Endothelial cell of umbilical vein (primary cell): ENCODE measurements at places on chromosomes 6 and 20.

DNA sequence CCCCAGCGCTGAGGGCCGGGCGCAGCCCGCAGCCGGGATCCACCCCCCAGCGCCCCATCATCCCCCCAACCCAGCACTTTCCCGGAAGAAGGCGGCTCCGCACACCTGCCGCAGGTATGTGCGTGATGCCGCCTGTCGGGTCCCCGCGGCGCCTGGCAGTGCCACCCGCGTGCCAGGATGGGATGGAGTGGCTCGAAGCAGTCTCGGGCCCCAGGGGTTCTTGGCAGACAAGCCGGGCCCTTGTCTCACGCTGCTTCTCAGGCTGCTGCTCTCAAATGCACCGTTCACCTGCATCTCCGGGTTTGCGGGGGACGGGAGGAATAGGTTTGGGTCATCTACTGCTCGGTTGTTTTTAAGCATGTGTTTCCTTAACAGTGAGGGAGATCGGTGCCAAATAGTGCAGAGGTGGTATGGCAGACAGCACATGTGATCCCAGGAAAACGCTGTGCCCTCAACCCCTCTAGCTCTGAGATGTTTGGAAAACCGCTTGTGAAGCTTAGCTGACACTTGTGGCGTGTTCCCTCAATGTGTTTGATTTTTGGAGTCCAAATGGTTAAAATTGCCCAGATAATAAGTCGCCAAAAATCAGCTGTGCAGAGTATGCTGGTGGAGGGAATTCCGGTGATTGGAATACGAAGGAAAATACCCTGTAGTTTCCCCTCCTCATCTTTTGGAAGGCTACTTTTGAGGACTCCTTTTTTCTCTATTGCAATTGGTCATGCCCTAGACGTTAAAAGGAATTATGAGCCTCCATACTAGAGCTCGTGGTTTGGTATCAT, 926 bp downstream of the MYLIP start:
- DNase-seq: peak; percentile 52

DNA sequence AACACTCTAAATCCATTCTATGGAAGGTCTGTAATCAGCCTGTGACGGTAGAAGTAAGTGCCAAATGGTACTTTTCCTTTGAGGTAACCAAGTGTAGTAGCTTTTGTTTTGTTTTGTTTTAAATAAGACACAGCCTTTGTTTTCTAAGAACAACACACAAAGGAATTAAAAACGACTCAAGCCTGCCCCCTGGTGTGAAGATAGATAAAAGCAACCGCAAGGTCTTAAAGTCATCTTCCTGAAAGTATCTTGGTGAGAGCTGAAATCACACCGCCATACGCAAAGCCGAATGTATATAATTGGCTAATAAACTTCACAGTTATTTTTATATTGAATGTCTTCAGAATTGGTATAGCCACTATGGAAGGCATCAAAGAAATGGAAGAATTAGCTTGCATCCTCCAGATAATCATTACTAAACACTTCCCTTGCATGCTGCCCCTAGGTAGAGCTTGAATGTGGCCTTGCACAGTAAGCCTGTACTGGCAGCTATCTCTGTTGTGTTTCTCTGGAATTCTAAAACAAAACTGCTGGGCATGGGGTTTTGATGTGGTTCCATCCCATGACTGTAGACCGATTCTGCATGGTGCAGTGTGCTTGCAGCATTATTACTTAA, 95.6 kb downstream of the LAMP5 start:
- peak; percentile 82 for DNase-seq

DNA sequence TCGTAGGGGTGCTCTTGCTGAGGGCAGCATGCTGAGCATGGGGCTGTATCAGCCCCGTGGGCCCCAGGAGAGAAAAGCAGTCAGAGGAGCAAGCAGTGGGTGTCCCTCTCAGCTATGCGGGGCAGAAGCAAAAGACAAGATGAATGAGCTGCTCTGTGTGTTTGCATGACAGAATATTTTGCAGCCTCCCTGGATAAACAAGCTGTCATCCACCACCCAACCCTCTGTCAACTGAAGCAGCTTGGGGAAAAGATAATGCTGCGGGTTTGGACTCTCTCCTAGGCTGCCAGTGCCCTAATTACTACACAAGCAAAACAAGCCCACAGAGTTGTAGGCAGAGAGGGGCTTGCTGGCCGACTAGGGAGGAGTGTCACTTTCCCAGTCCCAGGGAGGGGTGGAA, 82.3 kb upstream of the PTPRT start:
- no peak for DNase-seq

DNA sequence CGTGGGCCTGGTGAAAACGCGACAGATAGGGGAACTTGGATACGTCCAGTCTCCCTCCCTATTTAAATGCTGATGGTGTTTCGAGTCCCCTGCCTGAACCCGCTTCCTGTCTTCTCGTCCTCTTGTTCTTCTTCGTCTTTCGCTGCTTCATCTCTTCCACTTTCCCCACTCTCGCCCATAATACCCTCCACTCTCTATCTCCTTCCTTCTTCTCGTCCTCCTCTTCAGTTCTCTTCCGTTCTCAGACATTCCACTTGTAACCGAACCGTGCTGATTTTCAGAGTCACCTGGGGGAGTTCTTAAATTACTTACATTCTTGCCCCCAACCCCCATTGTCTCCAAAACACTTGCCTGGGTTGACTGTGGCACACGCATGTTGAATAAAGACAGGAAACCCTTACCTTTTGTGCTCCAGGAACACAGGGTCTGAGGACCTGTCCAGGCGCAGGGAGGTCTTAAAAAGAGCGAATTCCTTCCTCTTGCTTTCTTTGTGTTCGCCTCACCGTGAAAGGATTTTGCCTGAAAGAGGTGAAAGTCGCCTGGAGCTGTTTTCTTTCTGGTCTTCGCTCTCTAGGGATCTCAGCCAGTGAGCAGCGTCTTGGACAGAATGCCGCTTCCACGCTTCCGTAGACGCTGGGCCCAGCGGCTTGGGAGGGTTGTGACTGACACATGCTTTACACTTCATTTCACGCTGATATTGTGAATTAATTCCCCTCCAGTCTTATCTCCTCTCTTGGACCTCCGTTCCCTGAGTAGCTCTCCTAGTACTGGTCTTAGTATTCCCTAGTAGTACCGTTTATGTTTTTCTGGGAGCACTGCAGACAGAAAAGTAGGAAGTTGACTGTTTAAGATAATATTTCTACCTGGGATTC, 184.0 kb downstream of the GPX5 start:
- no peak for DNase-seq

DNA sequence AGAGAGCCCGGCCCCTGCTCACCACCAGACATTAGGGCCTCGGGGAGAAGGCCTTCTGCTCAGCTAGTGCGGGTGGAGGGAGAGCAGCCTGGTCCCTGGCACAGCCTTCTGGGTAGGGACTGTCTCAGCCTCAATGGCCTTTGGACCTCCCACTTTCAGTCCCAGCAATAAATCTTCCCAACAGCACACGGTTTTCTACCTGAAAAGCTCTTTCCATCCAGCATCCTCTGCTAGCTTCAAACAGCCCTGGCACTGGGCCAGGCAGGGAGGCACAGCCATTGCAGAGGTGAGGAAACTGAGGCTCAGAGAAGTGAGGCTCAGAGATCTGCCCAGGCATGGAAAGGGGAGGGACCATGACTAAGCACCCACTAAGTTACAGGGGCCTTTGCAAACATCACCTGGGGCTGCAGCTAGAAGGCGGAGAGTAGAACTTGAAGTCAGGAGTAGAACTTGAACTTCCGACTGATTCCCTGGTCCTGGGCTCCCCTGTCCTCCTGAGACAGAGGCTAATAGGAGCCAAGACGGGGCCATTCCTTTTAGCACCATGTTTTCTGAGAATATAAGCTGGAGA, 43.9 kb upstream of the NOL4L start:
- DNase-seq: no peak

GRCh38 chr6:38015341-38015740, 195.8 kb downstream of the ZFAND3 start:
- DNase-seq: no peak

GRCh38 chr6:21188505-21189223, 404.9 kb upstream of the SOX4 start:
- DNase-seq: peak; percentile 64

DNA sequence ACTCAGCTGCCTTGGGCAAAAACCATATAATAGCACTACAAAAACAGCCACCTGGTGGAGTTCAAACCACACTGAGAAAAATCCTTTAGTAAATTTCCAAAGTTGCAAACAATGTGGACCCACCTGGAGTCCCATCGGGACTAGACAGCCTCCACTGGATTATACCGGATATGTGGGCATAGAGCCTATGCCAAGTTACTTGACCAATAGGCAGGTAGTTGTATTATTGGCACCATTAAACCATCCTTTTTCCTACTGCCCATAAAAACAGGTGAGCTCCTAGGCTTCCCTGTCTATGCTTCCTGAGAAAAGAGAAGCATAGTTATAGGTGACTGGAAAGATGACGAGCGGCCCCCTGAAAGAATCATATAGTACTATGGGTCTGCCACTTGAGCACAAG, 51.7 kb upstream of the ADGRF4 start:
- DNase-seq: no peak

DNA sequence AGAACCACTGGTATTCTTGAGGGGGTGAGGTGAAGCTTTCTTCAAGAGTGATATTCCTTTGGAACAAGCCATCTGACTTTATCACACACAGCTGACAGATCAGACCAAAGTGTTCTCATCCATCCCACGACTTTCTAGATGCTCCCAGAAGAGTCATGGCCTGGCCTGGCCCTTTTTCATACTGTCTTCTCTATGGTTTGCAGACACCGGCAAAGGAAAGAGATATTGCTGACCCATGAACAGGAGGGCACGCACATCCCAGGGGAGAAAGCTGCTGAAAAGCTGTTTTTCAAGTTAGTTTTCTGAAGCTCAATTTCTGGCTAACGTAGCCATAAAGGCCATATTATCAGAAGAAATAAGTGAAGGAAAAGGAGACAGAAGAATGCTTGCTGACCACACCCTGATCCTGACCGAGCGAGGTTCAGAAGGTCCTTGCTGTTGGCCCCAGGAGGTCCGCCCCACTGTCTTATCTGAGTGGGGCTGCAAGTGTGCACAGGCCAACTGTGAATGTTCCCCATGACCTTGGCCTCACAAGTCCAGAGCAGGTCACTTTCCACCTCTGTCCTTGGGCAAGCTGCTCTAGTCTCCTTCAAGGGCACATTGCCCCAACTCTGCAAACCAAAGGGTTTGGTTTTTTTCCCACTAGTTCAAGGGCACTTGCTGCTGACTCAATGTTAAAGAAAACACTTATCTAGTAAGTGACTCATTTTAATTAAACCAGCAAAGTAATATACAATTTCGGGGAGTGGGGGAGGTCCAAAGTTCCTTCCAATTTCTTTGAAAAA, 2.0 kb downstream of the ACSS1 start:
- DNase-seq: peak; percentile 9

DNA sequence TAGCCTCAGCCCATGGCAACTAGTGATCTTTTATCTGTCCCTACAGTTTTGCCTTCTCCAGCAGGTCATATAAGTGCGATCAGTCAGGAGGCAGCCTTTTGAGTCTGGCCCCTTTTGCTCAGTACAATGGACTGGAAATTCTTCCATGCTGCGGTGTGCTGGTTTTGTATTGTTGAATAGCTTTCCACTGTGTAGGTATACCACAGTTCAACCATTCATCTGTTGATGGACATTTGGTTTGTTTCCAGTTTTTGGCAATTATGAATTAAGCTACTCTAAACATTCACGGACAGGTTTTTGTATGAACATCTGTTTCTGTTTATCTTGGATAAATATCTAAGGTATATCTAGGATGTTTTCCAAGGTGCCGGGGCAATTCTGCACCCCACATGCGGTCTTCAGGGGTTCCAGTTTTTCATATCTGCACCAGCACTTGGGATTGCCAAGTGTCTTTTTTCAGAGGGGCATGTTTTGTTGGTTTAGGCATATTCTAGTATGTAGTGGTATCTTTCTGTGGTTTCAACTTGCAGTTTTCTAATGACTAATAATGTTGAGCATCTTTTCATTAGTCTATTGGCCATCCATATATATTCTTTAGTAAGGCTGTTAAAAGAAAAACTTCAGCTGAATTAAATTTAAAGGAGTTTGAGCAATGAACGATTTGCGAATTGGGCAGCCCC, 141.0 kb downstream of the TFAP2C start:
- DNase-seq: no peak

- DNase-seq: no peak
Measured at GRCh38 chr6:5453546-5453945, 192.2 kb downstream of the FARS2 start.

DNA sequence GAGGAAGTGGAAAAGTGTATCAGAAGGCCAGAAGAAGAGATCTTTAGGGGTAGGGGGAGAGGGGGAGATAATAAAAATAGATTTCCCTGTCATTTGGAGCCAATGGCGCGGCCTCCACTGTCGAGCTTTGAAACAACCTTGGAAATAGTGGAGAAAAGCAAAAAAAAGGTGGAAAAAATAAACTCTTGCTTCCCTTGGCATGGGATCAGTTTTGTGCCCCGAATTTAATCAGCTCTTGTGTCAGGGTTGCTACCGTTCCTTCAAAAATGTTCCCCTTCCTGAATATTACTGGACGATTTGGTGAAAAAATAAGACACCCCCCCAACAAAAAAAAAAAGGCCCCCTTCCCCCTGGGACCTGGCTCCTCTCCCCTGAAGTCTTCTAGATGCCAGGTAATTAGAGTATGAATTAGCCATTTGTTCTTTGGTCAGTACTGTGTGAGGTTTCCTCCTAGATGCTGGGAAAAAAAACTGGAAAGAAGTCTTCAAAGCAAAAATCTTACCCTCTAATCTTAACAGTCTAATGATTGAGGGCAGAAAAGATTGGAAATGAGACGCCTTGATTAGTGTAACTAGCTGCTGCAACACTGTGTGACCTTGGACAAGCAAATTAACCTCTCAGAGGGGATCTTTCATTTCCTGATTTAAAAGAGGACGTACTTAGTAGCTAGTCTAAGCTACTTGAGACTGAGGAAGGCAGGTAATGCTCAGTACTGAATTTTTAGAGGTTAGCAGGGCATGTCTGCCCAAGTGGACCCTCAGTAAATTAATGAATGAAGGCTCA, 872 bp upstream of the RBM39 start:
- peak; percentile 57 for DNase-seq

GRCh38 chr6:43009124-43009523, 4.6 kb downstream of the MEA1 start:
- DNase-seq: peak; percentile 49

- no peak for DNase-seq
Measured at GRCh38 chr6:148653138-148653776, 93.6 kb upstream of the UST start.

DNA sequence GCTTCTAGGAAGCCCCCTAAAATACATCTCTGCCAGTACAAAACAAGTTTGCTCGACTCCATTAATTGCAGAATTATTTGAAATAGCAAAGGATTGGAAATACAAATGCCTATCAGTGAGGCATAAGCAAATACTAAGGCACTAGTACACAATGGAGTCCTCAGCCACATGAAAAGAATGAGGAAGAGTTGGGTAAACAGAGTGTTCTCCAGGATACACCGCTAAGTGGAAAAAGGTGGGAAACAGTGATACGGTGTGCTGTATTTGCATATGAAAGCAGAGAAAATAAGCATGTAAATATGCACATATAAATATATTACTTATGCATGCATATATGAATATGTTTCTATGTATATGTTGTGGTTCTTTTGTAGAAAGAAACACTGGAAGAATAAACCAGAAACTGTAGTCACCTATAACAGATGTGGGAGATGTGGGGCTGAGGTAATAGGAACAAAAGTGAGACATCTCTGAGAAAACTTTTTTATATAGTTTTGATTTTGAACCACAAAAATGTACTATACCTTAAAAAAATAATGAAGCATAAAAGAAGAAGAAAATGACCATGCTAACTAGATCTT, 143.4 kb upstream of the MYLIP start:
- no peak for DNase-seq

- DNase-seq: no peak
Measured at GRCh38 chr6:121830736-121831135, 395.3 kb downstream of the GJA1 start.

GRCh38 chr20:34560141-34560523, 1.6 kb downstream of the MAP1LC3A start:
- no peak for DNase-seq
